ENCODE measurements at places on chromosomes 5 and 9. TPM values are rescaled to one million over a fixed set of nuclear protein-coding genes. Genes with fewer than 3 reads are reported as not detected.

- H3K4me3 ChIP-seq = no peak overlapping the region
- H3K27ac ChIP-seq = no peak overlapping the region
- no peak for DNase-seq
- H3K27me3 ChIP-seq = no peaks in the 10 kb centered on the region
- no peaks in the 10 kb centered on the region for H3K4me1 ChIP-seq
These were observed 23.3 kb upstream of the TGFBI start for GRCh38 chr5:136005476-136005875.

- H3K4me1 ChIP-seq = no peaks in the 10 kb centered on the region
- DNase-seq = no peak
- no peaks in the 10 kb centered on the region for H3K27me3 ChIP-seq
- no peak overlapping the region for H3K4me3 ChIP-seq
These were observed 677.3 kb downstream of the PRELID2 start for GRCh38 chr5:145157841-145158240.

GRCh38 chr9:75452512-75452911, 364.2 kb downstream of the OSTF1 start:
- H3K27ac ChIP-seq = no peak overlapping the region
- no peaks in the 10 kb centered on the region for H3K4me1 ChIP-seq
- H3K36me3 ChIP-seq = no peaks in the 10 kb centered on the region
- DNase-seq = no peak
- H3K27me3 ChIP-seq = no peaks in the 10 kb centered on the region
- no peak overlapping the region for H3K4me3 ChIP-seq

FOXD4 gene
- not detected for total RNA-seq

DNA sequence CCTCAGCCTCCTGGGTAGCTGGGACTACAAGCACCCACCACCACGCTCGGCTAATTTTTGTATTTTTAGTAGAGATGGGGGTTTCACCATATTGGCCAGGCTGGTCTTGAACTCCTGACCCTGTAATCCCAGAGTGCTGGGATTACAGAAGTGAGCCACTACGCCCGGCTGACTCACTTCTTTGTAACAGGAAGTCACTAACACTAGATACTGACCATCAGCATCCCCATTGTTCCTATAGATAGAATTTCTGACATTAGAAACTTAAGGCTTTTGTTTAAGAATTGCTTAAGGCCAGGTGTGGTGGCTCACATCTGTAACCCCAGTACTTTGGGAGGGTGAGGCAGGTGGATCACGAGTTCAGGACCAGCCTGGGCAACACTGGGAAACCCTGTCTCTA, 42.2 kb downstream of the LEAP2 start:
- no peaks in the 10 kb centered on the region for H3K4me1 ChIP-seq
- H3K4me3 ChIP-seq = no peak overlapping the region
- no peaks in the 10 kb centered on the region for H3K27me3 ChIP-seq
- H3K36me3 ChIP-seq = no peaks in the 10 kb centered on the region

- no peaks in the 10 kb centered on the region for H3K27me3 ChIP-seq
- no peak for DNase-seq
- H3K4me1 ChIP-seq = no peaks in the 10 kb centered on the region
- H3K27ac ChIP-seq = no peak overlapping the region
These were observed 20.3 kb downstream of the RAI14 start for GRCh38 chr5:34676416-34676815.

- H3K27me3 ChIP-seq = no peaks in the 10 kb centered on the region
- H3K36me3 ChIP-seq = no peaks in the 10 kb centered on the region
- DNase-seq = no peak
- no peak overlapping the region for H3K4me3 ChIP-seq
- H3K4me1 ChIP-seq = no peaks in the 10 kb centered on the region
- no peak overlapping the region for H3K27ac ChIP-seq
These were observed 31.6 kb downstream of the SLC1A3 start for GRCh38 chr5:36638056-36638455.

PCDHB13 gene
- not detected for total RNA-seq

DNA sequence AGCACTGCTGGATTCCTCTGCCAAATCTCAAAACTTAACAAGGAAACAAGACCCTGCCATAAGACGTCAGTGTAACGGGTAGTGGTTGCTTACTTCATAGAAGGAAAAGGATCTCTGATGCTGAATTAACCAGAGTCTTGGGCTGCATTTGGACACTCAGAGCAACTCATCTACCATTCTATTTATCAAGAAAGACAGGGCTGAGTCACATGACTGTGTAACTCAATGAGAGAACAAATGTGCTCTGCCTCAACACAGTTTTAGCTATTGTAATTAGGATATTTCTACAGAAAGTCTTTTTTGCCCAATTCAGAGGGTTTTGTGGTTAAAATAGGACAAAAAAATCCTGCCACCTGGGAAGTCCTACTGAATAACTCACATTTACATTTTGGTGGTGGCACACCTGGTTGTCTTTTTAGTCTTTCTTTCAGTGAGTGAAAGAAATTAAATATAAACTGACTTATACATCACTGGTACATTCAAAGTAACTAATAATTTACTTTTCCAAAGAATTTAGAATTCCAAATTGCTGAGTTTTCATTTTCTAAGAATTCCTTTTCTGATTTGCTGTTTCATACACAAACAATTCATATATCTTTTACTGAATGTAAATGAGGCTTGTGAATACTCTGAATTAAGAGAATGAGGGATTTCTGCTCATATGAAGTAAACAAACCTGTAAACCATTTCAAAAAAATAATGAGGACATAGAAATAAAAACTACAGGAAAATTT, 104.4 kb downstream of the MPDZ start:
- no peaks in the 10 kb centered on the region for H3K27me3 ChIP-seq
- no peaks in the 10 kb centered on the region for H3K4me1 ChIP-seq
- no peak for DNase-seq
- no peaks in the 10 kb centered on the region for H3K36me3 ChIP-seq
- H3K27ac ChIP-seq = no peak overlapping the region
- no peak overlapping the region for H3K4me3 ChIP-seq

DNA sequence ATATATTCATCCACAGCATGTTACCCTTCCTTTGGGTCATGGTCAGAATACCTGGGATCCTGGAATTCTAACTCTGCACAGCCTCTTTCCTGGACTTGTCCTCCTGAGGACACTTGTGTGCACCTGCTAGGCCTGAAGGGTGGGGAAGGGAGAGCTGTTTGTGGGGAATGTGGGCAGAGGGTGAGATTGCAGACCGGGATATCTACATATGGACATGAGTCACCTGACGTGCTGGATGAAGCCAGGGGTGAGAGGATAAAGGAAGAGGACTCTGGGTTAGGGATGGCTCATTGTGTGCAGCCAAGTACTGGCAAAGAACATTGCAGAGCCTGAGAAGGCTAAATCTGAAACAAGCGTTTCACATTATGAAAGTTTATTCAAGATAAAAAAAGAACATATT, 241.4 kb upstream of the RPS23 start:
- H3K4me1 ChIP-seq = no peaks in the 10 kb centered on the region
- H3K27ac ChIP-seq = no peak overlapping the region
- H3K4me3 ChIP-seq = no peak overlapping the region
- DNase-seq = no peak
- no peaks in the 10 kb centered on the region for H3K36me3 ChIP-seq
- no peaks in the 10 kb centered on the region for H3K27me3 ChIP-seq

GRCh38 chr5:149420545-149421371, 41.7 kb upstream of the IL17B start:
- no peak for DNase-seq
- H3K4me1 ChIP-seq = peaks cover 13% of the 10 kb centered on the region
- H3K36me3 ChIP-seq = no peaks in the 10 kb centered on the region
- no peak overlapping the region for H3K4me3 ChIP-seq

STK32A gene
- total RNA-seq = not detected

DNA sequence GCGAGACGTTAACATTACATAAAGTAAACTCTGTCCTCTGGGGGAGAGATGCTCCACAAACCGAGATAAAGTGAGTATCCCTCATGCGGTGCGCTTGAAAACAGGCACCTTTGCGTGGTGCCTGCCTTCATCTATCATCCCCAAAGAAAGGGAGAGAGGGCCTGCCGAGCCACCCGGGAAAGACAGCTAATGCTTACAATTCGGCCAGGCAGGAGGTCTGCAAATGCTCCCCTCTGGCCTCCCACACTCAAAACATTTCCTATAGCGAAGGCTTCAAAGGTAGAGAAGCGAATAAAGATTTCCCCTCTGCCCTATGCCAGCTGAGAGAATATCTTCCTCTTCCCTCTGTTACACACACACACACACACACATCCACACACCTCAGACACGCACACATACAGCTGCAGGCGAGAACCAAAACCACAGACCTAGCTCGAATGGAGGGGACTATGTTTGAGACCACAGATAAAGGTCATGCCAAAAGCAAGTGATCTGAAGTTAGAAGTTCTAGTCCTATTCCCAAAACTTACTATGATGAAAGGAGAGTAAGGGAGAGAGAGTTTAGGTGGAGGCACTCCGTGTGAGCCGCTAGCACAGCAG, 132.8 kb downstream of the CRB2 start:
- no peak overlapping the region for H3K4me3 ChIP-seq
- no peak for DNase-seq
- no peaks in the 10 kb centered on the region for H3K27me3 ChIP-seq
- H3K4me1 ChIP-seq = no peaks in the 10 kb centered on the region
- H3K36me3 ChIP-seq = no peaks in the 10 kb centered on the region

DNA sequence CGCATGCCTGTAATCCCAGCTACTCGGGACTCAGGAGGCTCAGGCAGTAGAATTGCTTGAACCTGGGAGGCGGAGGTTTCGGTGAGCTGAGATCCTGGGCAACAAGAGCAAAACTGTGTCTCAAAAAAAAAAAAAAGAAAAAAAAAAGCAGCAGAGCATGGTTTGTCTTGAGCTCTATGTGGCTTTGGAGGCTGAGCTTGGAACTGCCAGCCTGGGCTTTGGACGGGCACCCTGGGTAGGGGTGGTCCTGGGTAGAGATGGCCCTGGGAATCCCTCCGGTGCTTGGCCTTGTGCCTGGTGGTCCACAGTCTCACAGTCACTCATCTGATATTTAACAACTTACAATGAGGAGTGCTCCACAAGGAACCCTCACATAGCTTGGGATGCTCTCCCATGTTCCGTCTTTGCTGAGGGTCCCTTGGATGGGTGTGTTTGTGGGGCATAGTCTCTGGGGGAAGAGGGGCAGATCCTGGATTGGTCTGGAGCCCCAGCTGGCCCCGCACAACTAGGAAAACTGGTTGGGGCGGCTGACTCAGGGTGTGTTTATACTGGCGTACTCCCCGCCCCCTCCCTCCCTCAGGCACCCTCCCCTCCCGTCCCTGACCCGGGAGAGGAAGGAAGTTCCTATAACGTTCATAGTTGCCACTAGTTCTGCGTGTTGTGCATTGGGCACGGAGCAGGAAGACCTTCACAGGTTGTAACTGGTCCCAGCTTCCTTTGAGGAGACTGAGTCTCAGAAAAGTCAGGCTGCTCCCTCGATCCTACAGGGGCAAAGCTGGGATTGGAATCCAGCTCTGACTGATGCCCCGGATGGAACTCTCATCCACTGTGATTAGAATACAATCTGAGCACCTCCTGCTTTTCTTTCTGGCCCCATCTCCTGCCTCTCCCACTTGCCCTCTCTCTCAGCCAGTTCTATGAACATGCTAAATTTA, 11.2 kb downstream of the IER5L start:
- no peaks in the 10 kb centered on the region for H3K27me3 ChIP-seq
- DNase-seq = no peak
- H3K4me1 ChIP-seq = peaks cover 10% of the 10 kb centered on the region
- H3K4me3 ChIP-seq = no peak overlapping the region

- no peak for DNase-seq
- H3K4me3 ChIP-seq = no peak overlapping the region
- no peaks in the 10 kb centered on the region for H3K4me1 ChIP-seq
- H3K36me3 ChIP-seq = no peaks in the 10 kb centered on the region
- no peaks in the 10 kb centered on the region for H3K27me3 ChIP-seq
These were observed 9.0 kb downstream of the OR1J1 start for GRCh38 chr9:122468735-122469134.

GRCh38 chr9:95626885-95627558, 110.3 kb upstream of the PTCH1 start:
- no peak overlapping the region for H3K4me3 ChIP-seq
- no peak overlapping the region for H3K27ac ChIP-seq
- H3K36me3 ChIP-seq = no peaks in the 10 kb centered on the region
- no peaks in the 10 kb centered on the region for H3K27me3 ChIP-seq

- H3K4me3 ChIP-seq = no peak overlapping the region
- peak; percentile 6 for DNase-seq
- no peaks in the 10 kb centered on the region for H3K36me3 ChIP-seq
- H3K27me3 ChIP-seq = peaks cover under 1% of the 10 kb centered on the region
- H3K27ac ChIP-seq = no peak overlapping the region
These were observed 211.6 kb downstream of the MSX2 start for GRCh38 chr5:174935854-174936474.

DNA sequence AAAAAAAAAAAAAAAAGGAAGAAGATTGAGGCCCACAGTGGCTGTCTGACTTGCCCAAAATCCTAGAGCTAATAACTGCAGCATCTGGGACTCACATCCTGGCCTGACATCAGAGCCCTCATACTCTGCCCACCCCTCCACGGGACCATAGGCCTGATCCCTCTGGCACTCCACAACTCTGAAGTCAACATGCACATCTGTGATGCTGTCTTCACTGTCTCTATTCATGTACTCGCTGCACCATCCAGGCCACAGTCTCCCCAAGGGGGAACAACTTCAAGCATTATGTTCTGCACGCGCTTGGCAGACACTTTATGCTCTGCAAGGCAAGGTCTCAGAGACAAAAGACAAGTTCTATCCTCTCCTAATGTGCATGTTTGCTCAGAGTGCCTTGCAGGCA, 158.2 kb downstream of the SPOCK1 start:
- no peak for DNase-seq
- H3K36me3 ChIP-seq = no peaks in the 10 kb centered on the region
- no peaks in the 10 kb centered on the region for H3K4me1 ChIP-seq
- H3K27me3 ChIP-seq = no peaks in the 10 kb centered on the region

- no peaks in the 10 kb centered on the region for H3K27me3 ChIP-seq
- no peak for DNase-seq
- no peaks in the 10 kb centered on the region for H3K36me3 ChIP-seq
- H3K27ac ChIP-seq = no peak overlapping the region
These were observed 31.1 kb downstream of the SEC61B start for GRCh38 chr9:99253134-99253533.

IFNA21 gene
- total RNA-seq = not detected

REXO4 gene
- total RNA-seq = 27.3 TPM

DNA sequence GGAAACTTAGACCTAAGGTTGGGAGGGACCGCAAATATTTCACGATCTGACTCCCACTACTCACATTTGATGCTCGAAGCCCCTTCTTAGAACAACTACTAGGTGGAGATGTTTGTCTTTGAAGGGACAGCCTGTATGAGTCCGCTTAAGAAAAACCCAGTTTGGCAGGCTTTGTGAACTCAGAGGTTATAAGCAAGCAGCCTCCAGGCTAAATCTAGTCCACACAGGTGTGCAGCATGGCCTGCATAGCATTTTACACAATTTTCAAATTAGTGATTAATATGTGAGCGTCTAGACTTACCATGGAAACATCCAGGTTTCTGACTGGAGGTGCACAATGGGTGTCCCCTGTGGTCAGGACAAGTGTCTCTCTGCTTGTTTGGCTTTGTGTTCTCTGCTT, 127.1 kb downstream of the KIF4B start:
- no peaks in the 10 kb centered on the region for H3K27me3 ChIP-seq
- H3K4me3 ChIP-seq = no peak overlapping the region
- no peak overlapping the region for H3K27ac ChIP-seq
- no peaks in the 10 kb centered on the region for H3K4me1 ChIP-seq
- no peaks in the 10 kb centered on the region for H3K36me3 ChIP-seq
- no peak for DNase-seq
